ENCODE measurements at places on chromosomes 7 and 10.

DNA sequence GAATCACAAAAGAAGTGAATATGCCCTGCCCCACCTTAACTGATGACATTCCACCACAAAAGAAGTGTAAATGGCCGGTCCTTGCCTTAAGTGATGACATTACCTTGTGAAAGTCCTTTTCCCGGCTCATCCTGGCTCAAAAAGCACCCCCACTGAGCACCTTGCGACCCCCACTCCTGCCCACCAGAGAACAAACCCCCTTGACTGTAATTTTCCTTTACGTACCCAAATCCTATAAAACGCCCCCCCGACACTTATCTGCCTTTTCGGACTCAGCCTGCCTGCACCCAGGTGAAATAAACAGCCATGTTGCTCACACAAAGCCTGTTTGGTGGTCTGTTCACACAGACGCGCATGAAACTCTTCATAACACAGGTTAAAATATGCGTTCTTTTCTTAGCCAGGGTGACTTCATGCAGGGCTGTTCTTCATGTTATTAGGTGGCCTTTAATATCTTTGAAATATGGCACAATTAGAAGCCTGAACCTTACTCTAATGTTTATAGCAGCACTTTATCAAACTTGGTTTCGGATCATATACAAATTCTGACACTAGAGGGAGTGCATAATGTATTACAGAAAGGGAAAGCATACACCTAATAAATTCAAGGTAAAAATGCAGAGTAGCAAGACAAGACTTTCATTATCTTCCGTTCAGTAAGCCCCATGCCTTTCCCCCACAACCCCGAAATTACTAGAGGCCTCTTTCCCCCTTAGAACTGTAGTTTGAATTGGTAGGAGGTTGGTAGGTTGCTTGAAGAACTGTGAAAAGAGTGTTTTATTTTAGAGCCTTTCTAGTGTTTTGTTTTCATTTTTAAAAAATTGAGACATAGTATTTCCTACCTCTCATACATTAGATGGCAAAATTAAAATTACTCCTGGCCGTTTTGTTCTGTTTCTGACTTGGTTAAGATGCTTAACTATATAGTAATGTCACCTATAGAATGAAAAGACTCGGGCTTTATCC lies 117.9 kb downstream of the NPY start:
- peak; percentile 43 for DNase-seq

DNA sequence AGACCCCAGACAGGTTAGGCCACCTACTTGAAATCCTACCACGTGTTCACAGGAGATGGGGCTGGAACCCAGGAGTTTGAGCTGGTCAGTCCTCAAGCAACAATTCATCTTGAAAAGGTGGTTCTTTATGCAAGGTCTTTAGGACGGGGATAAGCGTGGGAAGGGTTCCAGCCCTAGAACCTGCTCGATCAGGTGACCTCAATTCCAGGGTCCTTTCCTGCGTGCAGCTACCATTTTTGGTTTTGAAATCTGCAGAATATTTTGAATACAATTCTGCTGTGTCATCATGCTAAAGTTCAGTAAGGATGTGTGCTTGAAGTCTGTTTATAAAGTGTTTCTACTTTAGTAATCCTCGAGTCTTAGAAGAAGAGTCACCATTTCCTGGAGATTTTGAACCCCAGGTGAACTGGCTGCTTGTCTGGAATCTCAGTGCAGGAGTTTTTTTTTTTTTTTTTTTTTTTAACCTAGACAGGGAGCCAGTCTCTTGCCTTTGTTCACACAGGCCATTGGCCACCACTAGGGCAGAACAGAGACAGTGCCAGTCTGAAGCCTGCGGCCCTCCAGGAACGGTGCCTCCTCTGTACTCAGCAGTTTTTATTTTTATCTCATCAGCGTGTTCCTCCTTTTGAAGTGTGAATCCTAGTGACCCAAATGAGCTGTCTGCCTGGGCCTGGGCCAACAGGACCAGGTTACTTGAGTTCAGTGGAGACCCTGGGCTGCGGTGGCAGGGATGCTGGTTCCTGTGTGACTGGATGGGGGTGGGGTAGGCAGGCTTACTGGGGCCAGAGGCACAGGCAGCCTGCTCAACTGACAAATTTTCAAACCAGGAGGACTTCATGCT lies 54.6 kb downstream of the EEPD1 start:
- DNase-seq, result no peak

- no peak for DNase-seq
Observed at GRCh38 chr7:18162657-18163056, 135.0 kb upstream of the PRPS1L1 start.

DNA sequence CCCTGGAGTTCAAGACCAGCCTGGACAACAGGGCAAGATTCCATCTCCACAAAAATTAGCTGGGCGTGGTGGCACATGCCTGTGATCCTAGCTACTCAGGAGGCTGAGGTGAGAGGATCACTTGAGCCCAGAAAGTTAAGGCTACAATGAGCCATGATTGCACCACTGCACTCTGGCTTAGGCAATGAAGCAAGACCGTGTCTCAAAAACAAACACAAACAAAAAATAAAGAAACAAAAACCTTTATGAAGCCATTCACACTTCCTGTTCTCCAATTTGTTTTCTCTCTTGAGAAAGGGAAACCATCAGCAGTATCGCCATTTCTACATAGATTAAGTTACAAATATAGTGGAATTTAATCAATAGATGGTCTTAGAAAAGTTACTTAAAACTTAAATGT lies 19.8 kb downstream of the YME1L1 start:
- no peak for DNase-seq

DNA sequence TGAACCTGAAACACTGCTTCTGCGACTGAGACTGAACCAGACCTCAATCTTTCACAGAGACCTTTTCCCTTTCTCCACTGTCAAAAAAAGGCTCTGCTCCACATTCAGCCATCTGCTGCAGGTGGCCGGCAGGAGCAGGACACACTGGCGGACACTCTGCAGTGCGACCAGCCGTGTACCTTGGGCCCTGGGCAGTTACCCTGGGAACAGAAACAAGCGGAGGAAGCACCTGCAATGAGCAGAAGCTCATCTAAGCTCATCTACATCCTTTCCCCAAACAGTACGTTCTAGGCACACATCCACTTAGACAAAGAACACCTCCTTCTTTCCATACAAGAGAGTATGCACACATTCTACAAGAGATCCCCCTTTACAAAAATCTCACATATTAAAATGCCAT lies 22.8 kb downstream of the VOPP1 start:
- no peak for DNase-seq

DNA sequence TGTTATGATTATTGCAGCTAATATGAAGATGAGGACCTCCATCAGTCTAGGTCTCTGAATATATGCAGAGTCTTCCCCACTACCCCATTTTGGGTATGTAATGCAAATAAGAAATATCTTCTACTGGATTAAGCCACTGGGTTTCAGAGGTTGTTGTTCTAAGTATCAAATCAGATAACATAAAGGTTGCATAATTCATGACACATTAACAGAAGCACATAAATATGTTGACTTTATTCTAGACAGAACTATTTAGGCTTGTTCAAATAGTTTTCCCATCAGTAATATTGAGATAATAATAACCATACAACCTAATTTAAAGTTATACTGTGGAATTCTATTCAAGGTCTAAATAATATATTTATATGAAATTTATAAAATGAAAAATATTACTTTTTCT lies 157.1 kb downstream of the ETV1 start:
- DNase-seq, result no peak

DNA sequence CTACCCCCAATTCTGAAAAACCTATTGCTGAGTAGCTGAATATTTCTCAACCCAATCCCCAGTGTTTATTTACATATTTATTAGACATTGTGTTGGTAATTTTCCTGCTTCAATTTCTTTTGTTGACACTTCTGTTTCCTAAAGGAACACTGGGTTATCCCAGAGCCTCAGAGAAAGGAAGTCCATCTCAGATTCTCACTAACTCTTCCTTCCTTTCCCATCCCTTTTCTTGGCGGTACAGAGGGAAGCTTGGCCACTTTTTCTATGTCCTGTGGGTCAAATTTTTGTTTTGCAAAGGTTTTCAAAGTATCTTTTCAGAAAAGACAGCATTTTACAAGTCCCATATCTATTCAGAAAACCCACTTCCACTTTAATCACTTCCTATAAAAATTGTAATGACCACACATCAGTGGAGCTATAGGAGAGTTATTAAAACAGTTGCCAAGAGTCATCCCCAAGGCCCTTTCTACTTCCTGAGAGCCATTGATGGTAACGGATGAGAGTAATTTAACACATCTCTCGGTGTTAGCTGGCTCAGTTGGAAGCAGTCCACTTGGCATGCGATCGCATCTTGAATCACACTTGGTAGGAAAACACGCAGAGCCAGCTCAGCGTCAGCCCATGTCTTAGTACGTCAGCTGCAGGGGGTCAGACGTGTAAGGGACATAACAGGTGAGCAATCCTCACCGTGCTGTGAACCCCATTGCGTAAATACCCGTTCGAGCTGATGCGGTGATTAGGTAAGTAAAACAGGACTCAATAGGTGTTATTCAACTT lies 231.1 kb upstream of the ADARB2 start:
- DNase-seq, result no peak

DNA sequence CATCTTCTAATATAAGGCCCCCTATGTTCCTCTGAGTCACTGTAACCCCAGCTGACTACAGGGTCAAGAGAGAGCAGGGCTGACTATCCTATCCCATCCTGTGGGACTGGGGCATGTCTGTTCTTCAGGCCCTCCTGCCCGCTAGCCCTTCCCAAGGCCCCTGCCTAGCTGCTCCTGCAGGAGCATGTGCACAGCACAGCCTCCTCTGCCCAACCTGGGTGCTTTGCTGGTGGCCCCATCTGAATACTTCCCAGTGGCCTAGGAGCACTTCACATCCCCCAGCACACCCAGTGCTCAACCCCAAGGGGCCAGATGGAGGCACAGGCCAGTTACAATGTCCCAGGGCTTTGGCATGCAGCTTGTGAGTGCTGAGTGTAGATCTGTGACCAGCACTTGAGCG lies 37.3 kb downstream of the AGBL3 start:
- DNase-seq, result no peak

GRCh38 chr7:78225534-78225933 lies 427.0 kb downstream of the PHTF2 start:
- DNase-seq, result no peak

- no peak for DNase-seq
Observed at GRCh38 chr10:71705582-71705981, 14.0 kb downstream of the C10orf105 start.

DNA sequence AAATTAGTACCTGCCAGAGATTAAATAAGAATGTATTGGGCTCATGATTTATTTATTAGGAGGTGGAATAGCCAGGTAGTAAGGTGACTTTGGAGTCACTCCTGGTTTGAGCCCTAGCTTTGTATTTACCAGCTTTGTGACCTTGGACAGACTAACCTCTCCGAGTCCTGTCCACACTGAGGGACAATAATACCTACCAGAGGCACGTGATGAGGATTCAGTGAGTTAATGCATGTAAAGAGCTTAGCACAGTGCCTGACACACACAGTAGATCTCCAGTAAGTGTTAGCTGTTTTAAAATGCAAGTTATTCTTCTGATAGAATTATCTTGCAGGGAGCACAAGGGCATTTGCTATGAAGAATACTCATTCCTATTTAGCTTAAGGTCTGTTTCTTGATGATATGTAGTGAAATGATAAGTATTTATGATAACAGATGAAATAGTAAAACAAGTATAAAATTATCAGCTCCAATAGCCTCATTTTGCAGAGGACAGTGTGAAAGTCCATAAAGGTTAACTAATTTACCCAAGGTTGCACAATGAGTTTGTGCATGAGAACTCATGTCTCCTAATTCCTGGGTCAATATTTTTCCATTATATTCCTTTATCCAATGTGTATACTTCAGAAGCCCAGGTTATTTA lies 36.4 kb downstream of the RABGEF1 start:
- no peak for DNase-seq

DNA sequence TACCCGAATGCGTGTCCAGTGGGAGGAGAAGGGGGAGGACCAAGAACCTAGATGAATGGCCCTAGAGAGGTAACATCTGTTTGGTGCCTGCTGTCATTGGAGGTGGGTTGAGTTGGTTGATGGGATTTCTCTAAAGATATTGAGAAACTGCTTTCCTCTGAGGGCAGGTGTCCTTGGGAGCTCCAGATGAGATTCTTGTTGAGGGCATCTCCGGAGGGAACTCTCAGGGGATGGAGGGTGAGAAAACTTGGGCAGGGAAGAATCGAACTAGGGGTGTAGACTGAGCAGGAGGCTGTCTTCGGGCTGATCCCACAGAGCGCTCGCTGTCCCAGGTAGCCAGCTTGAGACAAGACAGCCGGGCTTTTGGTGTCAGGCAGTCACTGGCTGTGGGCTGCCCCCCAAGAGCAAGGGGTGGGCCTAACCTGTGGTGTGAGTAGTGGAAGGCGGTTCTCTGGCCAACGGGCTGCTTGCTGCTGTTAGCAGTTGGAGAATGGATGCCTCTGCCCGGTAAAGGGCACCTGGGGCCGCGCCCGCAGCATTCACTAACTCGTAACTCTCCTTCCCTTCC lies 3.7 kb downstream of the IRF5 start:
- DNase-seq, result no peak

- DNase-seq, result no peak
Observed at GRCh38 chr7:117995850-117996650, 122.8 kb upstream of the CTTNBP2 start.

DNA sequence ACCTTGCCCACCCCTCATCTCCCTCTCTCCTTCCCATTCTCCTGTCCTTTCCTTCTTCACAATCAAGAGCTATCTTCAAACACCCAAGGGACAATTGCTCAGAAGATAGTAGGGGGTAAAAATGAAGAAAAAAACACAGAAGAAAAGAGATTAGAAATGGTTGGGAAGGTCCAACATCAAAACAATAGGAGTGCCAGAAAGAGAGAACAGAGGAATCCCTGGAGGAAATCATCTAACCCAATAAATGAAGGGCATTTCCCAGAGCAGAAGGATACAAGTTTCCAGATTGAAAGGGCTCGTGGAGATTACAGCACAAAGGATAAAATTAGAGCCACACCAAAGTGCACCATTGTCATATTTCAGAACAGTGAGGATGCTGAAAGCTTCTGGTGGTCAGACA lies 145.6 kb downstream of the OAT start:
- DNase-seq, result no peak

GRCh38 chr7:36303202-36304098 lies 86.2 kb upstream of the ANLN start:
- DNase-seq, result peak; percentile 76

- DNase-seq, result peak; percentile 41
Observed at GRCh38 chr10:116753759-116754158, 11.4 kb upstream of the HSPA12A start.

DNA sequence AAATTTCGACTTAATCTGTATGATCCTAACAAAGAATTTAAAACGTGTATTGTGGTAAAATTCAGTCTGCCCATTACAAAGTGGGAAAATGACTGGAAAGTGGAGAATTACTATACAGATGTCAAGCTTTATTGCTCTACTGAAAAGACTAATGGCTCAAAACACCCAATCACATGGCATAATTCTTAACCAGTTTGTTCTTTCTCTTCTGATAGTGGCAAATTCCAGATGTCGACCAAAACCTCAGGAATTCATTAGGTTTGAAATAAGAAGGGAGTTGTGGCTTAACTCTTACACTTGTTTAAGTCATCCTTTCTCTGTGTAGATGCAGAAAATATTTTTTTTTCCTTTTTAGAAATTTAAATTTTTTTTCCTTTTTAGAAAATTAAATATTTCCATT lies 1254.9 kb upstream of the LRRN3 start:
- no peak for DNase-seq
